Stimulated activated CD4-positive, alpha-beta T cell treated with anti-CD3 and anti-CD28 coated beads, Interleukin-1b, Interleukin-23, amount 100 ng/mL, for 1 hour (primary cell): ENCODE measurements at places on chromosomes 2 and 18.

DNA sequence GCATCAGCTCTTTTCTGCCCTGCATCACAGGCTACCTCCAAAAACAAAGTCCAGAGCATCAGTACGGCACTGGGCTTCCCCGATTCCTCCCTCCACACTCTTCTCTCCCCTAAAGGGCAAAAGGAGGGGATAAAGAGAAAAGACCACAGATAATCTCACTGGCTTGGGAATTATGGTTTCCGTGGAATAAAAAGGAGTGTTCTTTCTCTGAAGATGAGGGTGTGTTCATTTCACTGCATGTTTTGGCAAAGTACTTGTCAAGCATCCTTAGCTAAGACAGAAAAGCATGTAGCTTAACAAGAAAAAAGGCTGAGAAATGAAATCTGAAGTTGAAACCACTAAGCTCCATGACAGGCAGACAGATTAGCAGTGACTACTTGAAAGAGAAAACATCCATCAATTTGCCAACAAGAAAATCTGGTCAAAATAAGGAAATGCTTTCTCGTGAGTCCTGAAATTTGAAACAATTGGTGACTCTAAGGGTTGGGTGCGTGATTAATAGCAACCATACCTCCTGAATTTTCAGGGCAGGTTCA, 20.6 kb upstream of the DSG3 start:
- DNase-seq, result no peak

- no peak for DNase-seq
These were observed 20.4 kb upstream of the LYG2 start for GRCh38 chr2:99275882-99276281.

DNA sequence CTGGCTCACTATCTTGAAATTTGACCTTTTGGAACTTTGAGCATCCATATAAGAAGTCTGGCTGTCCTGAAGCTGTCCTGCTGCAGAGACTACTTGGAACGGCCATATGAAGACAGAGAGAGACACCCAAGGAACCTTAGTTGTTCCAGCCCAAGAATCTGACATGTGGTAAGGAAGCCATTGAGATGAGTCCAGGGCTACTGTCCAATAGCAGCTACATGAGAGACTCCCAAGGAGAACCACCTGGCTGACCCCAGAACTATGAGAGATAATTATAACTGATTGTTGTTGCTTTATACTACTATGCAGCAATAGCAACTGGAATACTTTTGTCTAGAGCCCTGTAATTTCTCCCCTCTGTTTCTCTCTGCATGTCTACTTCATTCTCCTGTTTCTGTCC, 234.3 kb upstream of the TANK start:
- no peak for DNase-seq

GRCh38 chr2:182767578-182767977, 51.5 kb downstream of the DNAJC10 start:
- no peak for DNase-seq

DNA sequence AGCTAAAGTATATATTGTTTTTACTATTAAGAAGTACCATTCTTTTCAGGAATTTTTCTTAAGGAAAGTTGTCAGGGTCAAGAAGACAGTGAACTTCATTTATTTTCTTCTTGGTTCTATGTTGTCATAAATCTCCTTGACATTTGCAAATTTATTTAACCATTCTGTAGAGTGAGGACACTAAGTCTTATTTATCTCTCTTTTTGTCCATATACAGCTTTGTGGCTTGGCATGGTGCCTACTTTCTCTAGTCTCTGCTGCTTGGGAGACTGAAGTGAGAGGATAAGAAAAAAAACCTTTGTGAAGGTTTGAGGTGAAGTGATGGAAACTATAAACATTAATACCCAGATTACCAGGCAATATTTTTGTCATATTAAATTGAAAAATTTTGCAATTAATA, 1389.4 kb downstream of the SUCLG1 start:
- no peak for DNase-seq

GRCh38 chr18:57429167-57430078, 5.8 kb upstream of the ONECUT2 start:
- DNase-seq, result no peak

DNA sequence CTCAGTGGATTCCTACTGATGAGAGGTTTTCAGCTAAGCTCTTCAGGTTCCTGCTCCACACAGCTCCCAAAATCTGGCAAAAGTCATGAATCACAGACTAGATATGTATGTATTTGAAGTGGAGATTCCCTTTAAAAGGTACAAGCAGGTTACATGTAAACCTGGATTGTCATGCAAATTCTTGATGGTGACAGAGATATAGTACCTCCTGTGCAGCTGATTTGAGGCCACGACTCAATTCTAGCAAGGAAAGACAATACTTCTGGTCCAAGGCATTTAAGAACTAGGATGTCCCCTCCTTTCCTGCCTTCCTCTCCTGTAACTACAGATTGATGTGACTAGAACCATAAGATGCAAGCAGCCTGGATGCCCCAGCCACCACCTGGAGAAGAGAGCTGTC, 55.0 kb downstream of the GORASP2 start:
- DNase-seq, result no peak

DNA sequence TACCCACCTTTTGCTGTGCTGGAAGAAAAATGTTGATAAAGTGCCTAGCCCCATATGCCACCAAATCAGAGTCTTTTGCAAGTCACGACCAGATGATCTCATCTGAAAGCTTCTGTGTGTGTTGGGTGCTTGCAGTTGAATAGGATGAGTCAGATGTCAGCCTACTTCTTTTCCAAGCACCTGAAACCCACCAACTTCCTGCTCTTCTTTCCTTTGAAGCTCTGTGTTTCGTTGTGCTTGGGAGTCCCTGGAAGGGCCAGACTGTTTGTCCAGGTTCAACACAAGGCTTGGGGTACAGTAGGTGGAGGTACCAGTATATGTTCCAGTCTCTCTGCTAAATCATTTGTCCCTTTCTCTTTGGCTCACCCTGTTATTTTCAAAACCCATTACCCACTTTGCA, 36.8 kb upstream of the LCLAT1 start:
- DNase-seq, result no peak

GRCh38 chr2:21836261-21836660, 712.5 kb downstream of the TDRD15 start:
- DNase-seq, result no peak

DNA sequence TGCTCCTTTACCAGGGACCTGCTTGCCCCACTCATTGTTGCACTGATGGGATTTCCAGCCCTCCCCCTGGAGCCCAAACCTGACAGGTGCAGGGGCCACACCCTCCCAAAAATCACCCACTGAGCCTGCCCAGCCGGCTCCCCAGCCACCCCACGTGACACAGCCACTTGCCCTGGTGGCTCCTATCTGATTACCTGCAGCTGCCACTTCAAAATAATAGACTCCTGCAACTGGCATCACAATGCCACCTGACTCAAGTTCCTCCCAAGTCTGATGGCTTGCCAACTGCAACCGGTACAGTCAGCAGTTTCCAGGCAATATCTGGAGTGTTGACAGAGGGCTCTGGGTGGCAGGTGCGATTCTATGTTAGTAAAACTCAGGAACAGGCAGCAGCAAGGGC, 66.2 kb downstream of the CRACDL start:
- no peak for DNase-seq

- no peak for DNase-seq
These were observed 309.2 kb downstream of the NR4A2 start for GRCh38 chr2:156023229-156023869.

- DNase-seq, result no peak
These were observed 476.1 kb upstream of the SOX11 start for GRCh38 chr2:5215989-5216607.

GRCh38 chr2:113211226-113212105, 37.7 kb downstream of the PSD4 start:
- DNase-seq, result no peak

GRCh38 chr2:8661736-8662135, 20.1 kb upstream of the ID2 start:
- DNase-seq, result no peak

DNA sequence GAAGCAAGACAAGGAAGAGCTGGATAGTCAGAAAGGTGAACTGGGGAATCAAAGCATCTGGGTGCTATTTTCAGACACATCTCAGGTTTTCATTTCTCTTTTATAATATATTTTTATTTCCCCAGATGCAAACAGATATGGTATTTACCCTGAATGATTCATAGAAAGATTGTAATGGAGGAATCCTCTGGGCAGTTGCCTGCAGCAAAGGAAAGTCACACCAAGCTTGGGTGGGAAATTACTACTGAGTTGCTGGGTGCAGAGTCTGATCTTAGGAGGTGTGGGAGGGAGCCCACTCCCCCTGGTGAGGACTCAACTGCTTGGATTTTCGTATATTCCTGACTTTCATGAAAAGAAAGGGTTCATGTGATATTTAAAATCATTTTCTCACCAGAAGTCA, 2.1 kb downstream of the EFR3B start:
- no peak for DNase-seq

GRCh38 chr18:33440060-33441043, at the start of gene CCDC178:
Gene CCDC178, minus strand, starts transcription at chr18:33440721. Its CDS starts 28,633 bp downstream, at chr18:33412088.
- DNase-seq, result no peak

- no peak for DNase-seq
These were observed 127.2 kb downstream of the OLA1 start for GRCh38 chr2:174121175-174121574.

- no peak for DNase-seq
These were observed 18.4 kb downstream of the GREB1 start for GRCh38 chr2:11552260-11552638.

DNA sequence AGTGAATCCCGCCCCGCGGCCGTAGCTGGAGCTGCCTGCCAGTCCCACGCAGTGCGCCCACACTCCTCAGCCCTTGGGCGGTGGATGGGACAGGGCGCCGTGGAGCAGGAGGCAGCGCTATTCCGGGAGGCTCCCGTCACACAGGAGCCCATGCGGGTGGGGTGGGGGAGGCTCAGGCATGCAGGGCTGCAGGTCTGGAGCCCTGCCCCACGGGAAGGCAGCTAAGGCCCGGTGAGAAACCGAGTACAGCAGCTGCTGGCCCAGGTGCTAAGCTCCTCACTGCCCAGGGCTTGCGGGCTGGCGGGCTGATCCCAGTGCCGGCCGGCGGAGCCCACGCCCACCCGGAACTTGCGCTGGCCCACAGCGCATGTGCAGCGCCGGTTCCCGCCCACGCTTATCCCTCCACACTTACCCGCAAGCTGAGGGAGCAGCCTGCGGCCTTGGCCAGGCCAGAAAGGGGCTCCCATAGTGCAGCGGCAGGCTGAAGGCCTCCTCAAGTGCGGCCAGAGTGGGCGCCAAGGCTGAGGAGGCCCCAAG, 1152.8 kb upstream of the CELF4 start:
- no peak for DNase-seq

DNA sequence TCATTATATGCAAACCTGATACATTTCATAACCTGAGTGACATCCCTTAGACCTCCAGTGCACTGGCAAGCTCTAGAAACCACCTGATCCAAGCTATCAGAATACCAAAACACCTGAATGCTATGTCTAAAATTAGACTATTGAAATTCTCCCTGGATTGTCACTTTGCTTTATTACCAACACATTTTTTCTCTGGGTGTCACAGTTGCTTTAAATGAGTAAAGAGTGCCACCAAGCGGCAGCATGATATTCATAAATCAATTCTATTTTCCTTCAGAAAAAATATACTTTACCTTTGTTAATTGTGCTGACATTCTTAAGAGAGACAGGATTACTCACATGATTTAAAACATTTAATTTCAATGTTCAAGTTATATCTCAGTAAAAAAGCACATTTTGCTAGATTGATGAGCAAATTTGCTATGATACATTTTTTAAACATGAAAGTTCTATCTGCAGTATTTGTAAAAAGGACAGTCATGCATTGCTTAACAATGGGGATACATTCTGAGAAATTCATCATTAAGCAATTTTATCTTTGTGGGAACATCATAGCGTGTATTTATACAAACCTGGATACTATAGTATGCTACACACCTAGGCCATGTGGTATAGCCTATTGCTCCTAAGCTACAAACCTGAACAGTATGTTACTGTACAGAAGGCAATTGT, 338.4 kb upstream of the SLC39A10 start:
- DNase-seq, result no peak

DNA sequence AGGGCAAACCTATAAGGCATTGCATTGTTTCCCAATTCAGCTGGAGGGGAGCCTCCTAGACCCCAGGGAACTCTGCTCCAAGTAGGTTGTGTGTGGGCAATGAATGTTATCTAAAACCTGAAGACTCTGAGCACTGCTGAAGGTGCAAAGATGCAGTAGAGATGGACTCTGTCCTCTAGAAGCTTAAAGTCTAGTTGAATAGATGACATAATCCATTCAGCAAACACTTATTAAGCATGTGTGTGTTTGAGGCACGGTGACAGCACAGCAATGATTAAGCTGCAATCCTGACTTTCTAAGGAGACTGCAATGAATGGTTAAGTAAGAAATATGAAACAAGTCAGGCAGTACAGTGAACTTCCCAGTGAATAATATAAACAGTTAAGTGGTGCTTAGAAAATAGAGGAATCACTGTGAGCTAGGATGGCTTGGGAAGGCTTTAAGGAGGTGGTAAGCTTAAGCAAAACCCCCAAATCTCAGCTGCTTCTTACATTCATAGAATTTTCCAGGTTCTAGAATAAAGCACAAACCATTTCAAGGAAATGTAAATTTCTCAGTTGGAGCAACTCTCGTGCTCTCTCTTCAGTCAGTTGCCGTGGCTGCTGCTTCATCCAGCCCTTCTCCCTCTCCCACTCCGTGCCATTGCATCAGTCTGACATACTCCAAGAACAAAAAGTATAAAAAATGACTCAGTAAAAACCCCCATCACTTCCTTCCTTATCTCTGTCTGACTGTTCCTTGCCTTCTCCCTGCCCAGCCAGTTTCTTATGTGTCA, 19.1 kb downstream of the MXD1 start:
- DNase-seq, result no peak

GRCh38 chr2:169362118-169362893, at the start of gene LRP2:
Gene LRP2, minus strand, starts transcription at chr2:169362534. Its CDS starts 135 bp downstream, at chr2:169362399.
- no peak for DNase-seq

DNA sequence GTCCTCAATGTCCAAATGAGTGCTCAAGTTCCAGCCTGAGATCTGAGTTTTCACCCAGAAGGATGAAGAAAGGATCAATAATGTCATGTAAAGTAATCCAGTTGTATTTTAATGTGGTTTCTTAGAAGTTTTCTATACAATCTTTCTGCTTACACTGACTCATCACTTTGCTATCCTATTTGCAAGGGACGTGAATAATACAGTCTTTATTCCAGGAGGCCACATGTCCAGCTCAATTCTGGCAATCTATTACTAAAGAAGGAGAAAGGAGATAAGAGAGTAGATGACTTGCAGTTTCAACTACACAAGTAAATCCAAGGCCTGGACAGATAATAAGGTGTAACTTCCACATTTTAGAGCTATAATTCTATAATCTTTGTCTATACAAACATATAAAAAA, 601.1 kb upstream of the SETBP1 start:
- DNase-seq, result no peak

DNA sequence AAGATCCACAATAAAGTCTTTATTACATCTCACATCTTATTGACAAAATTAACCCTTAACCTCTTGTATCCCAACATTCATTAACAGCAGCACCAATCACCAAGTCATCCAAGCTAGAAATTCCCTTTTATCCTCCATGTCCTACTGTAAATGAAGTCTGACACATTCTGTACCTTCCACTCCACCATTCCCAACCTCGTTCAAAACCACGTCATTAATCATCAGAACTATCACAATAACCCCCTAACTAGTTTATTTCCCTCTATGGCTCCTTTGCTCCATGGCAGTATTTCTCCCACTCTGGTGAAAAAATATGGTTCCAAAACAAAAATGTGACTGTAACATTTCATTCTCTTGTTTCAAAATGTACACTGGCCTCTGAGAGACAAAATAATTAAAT, 1626.2 kb downstream of the LRP1B start:
- DNase-seq, result no peak
